Activated CD8-positive, alpha-beta T cell treated with anti-CD3 and anti-CD28 coated beads, Interleukin-2, amount 10 ng/mL, durations not matched to agents 7 days and 5 days (primary cell): ENCODE measurements at places on chromosomes 16 and 17. TPM values are rescaled to one million over a fixed set of nuclear protein-coding genes. Genes with fewer than 3 reads are reported as not detected.

DNA sequence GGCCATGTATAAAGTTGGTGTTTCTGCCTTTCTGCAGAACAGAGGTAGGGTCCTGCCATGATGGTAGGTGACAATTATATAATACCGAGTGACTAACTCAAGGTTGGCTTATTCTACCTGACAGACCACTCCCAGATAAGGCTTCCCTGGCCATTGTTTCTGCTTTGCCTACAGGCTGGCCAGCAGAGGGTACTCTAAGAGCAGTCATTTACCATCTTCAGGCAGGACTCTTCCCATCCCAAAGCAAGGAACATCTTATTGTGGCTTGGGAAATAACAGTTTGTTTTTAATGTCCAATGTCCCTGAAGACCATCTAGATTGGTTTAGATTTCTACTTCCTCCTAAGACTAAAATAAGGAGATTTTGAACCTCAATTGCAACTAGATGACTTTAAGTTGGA lies 74.1 kb downstream of the SNX11 start:
- no peak for DNase-seq

Gene KRT9
- not detected for total RNA-seq

Gene MAP2K6
- 11.0 TPM for total RNA-seq

Gene SLC43A2
- 0.68 TPM for total RNA-seq
